ENCODE measurements at places on chromosomes 11 and 22.

DNA sequence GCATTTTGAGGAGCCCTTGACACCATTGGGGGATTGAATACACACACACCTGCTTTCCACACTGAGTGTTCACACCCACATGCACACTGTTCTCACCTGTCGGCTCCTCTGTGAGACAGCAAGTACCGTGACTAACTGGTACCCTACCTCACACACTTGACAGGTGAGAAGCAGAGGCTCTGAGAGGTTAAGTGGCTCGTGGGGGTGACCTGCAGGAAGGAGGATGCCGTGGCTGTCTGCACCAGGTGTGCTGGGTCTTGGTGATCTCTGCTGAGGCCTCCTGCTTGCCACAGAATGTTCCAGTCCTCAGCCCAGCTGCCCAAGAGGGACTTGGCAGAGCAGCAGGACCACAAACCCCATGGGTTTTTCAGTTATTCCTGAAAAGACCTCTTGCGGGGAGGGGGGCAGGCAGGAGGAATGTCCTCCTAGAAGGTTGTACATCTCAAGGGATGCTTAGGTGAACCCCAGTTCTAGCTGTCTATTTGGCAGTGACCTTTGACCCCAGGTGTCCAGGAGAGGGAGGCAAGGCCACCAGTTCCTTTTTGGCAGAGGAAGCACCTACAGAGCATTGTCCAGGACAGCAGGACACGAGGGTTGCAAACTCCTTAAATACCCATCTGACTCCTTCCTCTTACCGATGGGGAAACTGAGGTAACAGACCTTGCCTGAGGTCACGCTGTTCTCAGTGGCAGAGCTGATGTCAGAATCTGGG lies 66.0 kb downstream of the SHISAL1 start:
- no peak for DNase-seq

DNA sequence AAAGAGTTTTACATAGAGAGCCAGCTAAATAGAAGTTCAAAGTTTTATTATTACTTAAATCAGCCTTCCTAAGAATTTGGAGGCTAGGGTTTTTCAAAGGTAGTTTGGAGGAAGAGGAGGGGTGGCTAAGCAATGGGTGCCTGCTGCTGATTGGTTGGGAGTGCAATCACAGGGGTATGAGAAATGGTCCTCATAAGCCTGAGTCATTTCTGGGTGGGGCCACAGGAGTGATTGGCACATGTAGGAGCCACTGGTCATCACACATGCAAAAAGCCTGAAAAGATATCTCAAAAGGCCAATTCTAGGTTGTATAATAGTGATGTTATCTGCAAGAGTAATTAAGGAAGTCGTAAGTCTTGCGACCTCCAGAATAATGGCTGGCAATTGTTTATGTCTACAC lies 12.9 kb downstream of the OR51L1 start:
- DNase-seq: no peak

GRCh38 chr22:49392841-49393510 lies 434.7 kb downstream of the BRD1 start:
- DNase-seq: no peak

- DNase-seq: no peak
Observed at GRCh38 chr11:29801561-29801960, 215.3 kb downstream of the KCNA4 start.
